ENCODE measurements at places on chromosomes 7 and 10.

- DNase-seq, result no peak
Observed at GRCh38 chr10:77892021-77892739, 34.4 kb downstream of the DLG5 start.

GRCh38 chr7:155298288-155298833 lies 683 bp downstream of the INSIG1 start:
- no peak for DNase-seq

GRCh38 chr10:122220736-122221135 lies 50.4 kb upstream of the BTBD16 start:
- no peak for DNase-seq

- no peak for DNase-seq
Observed at GRCh38 chr7:16399916-16400892, 21.1 kb downstream of the CRPPA start.

GRCh38 chr10:69213591-69214311 lies 6.4 kb upstream of the HKDC1 start:
- no peak for DNase-seq

GRCh38 chr7:36919738-36920137 lies 195.4 kb upstream of the AOAH start:
- DNase-seq, result no peak

DNA sequence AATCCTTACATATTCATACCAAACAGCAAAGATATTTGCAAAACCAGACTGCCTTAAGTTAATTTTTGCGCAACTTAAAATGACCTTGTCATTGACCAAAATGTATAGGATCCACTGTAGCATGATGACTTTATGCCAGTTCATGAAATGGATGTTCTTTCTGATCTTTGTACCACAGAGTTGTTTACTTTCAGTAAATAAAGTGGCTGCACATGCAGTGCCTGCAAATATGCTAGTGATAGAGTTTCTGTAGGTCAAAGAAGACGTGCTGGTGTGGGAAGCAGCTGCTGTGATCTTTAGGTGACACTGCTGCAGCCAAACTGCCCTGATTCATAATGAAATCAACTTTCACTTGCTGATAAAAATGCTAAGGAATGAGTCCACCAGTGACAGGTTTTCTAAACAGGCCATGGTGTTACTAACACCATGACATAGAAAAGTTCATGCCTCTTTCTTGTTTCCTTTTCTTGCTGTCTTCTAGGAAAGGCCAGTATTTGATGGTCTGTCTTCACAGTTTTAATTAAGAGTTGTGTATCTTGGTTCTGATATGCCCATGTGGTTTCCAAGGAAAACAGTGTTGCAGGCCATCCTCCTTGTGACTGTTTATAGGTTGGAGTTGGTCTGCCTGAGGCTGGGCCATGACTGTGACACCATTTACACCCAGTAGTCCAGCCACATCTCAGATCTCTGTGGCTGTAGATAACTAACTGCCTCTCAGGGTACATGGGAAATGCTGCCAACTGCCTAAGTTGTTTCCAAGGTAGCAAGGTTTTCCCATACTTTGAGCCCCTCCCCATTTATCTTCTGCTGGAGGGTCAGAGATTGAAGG lies 62.5 kb downstream of the INSYN2A start:
- no peak for DNase-seq

- no peak for DNase-seq
Observed at GRCh38 chr10:113279262-113279661, 273.6 kb upstream of the HABP2 start.
